ENCODE measurements at places on chromosomes 11 and 22.
A peak's percentile ranks its signal among the peaks of the same experiment; 100 is the strongest.

- DNase-seq = no peak
Measured at GRCh38 chr11:7551571-7551970, 37.8 kb downstream of the PPFIBP2 start.

GRCh38 chr22:36156515-36157419 is 3.8 kb downstream of the APOL3 start:
- DNase-seq = peak; percentile 68

- no peak for DNase-seq
Measured at GRCh38 chr11:115423728-115424459, 80.3 kb downstream of the CADM1 start.

- DNase-seq = no peak
Measured at GRCh38 chr11:101955701-101956100, 39.4 kb upstream of the ANGPTL5 start.

GRCh38 chr11:34480314-34480713 is 33.3 kb downstream of the ELF5 start:
- DNase-seq = no peak

- no peak for DNase-seq
Measured at GRCh38 chr11:43010042-43010441, 301.8 kb upstream of the API5 start.

GRCh38 chr11:47915374-47915773 is 65.0 kb upstream of the PTPRJ start:
- DNase-seq = peak; percentile 10

- no peak for DNase-seq
Measured at GRCh38 chr11:121749691-121750090, 296.9 kb upstream of the SORL1-AS1 start.

GRCh38 chr11:14673824-14674405 is 30.3 kb downstream of the PDE3B start:
- no peak for DNase-seq

DNA sequence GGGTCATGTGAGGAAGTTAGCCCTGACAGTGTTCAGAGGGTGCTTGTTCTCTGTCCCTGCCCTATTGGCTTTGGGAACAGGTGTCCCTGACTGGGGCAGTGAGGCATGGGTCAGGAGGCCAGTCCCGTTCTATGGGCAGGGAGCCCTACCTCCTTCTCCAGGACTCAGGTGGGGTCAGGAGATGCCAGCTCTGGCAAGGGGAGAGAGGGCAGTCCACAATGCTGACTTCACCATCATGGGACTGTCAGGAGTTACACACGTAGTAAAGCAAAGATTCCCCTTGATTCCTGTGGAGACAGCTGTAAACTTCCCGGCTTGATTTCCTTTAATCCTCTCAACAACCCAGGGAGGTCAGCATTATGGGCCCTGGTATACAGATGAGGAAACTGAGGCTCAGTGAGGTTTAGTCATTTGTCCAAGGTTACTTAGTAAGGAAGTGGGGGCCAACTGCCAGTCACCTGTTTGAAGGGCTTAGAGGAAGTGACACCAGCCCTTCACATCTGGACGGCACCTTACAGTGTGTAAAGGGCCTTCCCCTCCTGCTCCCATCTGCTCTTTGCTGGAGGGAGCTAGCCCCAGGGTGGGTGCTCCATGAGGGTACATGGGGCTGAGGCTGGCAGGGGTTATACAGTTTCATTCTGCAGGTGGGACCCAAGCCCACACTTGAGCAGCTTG is 11.9 kb downstream of the MICALL1 start:
- no peak for DNase-seq

DNA sequence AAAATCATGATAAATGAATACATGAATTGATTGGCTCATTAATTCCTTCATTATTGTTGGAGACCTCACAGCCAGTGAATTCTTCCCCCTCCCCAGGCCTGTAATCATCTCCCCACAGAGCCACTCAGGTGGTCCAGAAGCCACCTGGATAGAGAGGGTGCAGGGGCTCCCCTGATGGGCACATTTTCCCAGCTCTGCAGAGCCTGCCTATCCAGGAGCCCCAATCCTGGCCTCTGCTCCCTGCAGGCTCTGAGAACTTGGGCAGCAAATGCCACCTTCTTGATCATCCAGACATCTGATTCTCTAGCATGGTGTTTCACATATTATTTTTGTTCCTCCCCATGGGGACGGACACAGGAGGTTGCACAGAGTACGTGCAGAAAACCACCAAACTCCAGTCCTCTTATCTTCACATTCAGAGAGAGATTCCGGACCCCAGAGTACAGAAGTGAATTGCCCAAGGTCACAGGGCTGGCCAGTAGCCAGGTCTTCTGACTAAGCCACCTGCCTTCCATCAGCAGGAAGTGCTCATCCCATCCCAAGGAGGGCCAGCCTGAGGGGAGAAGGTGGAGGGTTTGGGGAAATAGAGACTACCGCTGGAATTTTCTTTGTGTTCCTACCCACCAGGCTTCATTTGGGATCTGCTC is 348.0 kb downstream of the BUD13 start:
- DNase-seq = no peak

DNA sequence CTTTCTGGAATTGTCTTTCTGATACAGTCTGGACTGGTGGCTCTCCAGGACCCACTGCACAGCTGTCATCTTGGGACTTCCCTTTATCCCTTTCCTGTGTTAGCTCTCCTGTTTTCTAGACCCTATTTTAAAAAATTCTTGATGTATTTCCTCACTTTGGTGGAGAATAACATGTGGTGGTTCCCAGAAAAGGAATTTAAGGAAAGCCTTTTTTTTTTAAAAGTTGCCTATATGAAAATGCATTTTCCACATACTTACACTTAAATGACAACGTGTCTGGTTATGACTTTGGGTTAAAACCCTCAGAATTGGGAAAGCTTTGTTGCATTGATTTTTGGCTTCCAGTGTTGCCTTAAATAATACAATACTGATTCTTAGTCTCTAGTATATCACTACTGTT is 400.7 kb downstream of the TMEM135 start:
- no peak for DNase-seq

DNA sequence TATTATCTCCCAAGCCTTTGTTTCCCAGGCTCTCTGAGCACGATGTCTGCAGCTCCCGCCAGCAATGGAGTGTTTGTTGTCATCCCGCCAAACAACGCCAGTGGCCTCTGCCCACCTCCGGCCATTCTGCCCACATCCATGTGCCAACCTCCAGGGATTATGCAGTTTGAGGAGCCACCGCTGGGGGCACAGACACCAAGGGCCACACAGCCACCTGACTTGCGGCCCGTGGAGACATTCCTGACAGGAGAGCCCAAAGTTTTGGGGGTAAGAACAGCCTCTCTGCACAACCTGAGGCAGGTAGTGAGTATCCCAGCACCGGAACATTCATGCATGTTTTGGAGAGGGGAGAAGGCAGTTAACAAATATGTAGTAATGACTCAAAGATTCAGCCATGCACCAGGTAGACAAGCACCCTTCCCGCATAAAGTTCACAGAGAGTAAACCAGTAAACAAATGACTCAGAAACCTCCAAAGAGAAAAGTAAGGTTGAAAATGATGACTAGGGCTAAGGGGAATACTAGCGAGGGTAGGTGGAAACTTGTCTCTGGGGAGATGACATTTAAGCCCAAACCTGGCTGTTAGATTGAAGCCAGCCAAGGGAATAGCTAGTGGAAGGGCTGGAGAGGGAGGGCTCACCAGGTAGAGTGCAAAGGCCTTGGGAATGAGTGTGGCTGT is 7.2 kb downstream of the MS4A15 start:
- DNase-seq = no peak

GRCh38 chr11:68349461-68350249 is 37.3 kb downstream of the LRP5 start:
- no peak for DNase-seq

DNA sequence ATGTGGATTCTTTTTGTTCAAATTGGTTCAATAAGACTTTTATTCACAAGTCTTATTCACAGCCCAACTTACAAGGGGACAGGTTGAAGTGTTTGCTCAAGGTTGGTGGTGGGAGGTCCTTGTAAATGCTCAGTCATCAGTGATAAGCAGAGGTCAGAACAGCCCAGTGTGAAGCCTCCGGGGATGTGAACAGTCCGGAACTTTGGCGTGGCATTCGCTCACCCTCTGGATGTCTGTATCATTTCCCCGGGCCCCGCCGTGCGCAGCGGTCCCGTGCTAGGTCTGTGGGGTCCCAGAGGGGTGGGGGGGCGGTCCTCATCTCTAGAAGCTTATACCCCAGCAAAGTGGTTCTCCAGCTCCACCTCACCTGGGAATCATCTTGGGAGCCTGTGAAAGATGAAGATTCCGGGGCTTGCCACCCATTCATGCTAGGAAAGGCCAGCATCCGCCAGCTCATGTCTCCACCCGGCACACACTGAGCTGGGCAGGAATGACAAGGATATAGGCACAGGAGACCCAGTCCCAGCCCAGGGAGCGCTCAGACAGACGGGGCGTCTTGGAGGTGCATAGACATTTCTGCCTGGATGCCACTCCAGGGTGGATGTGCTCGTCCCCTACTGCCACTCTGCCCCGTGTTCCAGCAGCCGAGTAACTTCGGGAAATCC is 327.5 kb downstream of the TBC1D22A start:
- DNase-seq = no peak

DNA sequence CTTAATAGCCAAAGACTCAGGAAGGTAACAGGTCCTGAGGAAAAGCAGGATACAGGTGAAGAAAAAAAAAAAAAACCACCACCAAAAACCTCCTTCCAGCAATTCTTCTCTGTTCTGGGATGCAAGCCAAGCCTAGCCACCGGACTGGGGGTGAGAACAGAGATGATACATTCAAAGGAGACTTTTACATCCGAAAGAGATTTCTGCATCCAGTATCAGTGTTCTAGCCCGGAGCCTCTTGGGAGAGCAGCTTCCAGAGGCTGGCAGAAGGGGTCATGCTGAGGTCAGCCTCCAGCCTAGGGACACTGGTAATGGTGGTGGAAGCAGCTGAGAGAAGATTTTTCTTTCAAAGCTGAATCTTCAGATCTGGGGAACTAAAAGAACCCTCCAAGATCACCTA is 76.2 kb downstream of the KCNC1 start:
- no peak for DNase-seq

DNA sequence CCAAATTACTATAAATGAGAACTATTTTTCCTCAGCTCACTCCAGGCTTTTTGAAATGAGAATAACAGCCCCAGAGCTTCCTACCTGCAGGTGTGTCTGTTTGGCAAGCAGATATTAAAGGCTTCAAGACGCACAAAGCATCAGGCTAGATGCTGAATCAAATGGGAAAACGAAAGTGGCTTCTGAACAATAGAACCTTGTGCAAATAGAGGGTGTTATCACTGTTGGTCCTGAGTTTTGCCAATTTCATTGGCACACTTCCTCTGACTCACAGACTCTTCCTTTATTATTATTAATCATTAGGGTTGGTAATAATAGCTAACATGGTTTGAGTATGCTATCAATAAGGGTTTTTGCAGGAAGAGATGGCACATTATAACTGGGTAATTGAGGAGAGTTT is 13.4 kb downstream of the SYT13 start:
- DNase-seq = no peak

- no peak for DNase-seq
Measured at GRCh38 chr11:133833898-133834681, 11.2 kb downstream of the SPATA19 start.

- no peak for DNase-seq
Measured at GRCh38 chr11:38924644-38925043, 2326.6 kb upstream of the RAG2 start.

- no peak for DNase-seq
Measured at GRCh38 chr11:65109231-65110198, 2.2 kb upstream of the TM7SF2 start.

GRCh38 chr11:10051868-10052586 is 242.0 kb downstream of the SBF2 start:
- DNase-seq = no peak

DNA sequence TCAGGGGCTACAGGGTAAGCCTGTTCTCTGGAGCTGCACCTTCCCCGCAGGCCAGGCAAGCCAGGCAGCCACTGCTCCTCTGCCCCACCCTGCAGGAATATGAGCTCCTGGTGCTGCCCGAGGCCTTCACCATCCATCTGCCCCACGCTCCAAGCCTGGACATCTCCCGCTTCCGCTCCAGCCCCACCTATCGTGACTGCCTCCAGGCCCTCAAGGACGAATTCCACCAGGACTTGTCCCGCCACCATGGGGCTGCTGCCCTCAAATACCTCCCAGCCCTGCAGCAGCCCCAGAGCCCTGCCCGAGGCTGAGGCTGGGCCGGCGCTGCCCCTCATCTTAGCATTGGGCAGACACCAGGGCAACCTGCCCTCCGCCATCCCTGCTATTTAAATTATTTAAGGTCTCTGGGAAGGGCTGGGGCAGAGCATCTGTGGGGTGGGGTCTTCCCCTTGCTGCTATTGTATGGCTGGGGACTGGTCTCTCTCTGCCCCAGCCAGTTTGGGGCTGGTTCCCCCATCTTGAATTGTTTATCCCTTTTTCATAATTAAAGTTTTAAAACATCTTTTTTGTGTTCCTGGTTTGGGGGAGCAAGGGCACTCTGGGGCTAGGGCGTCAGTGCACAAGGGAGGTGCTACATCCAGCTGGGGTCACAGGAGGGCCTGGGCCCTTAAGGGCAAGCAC is 6.2 kb downstream of the LARGE2 start:
- DNase-seq = no peak

DNA sequence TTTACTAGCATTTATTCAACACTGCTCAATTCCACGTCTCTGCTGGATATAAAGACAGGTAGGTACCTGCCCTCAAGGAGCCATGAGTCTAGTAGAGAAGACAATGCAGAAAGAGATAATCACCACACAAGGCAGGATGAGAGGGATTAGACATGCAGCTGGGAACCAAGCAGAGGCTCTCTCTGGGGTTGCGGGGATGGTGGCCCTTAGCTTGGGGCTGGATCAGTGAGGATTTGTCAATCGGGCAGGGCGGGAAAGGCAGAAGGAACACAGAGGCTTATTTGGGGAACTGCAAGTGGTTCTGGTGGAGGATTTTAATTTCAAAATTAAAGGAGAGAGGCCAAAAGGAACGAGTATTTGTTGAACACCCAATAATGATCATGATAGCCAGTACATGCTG is 8.5 kb upstream of the DMC1 start:
- no peak for DNase-seq
